Glomerular endothelial cell (primary cell): ENCODE measurements at places on chromosomes 1 and 21. TPM values are rescaled to one million over a fixed set of nuclear protein-coding genes. Genes with fewer than 3 reads are reported as not detected.

GRCh38 chr21:17003763-17004373 is 509.0 kb upstream of the CXADR start:
- no peak for DNase-seq

- DNase-seq: no peak
Measured at GRCh38 chr1:67708606-67709005, 23.6 kb downstream of the GADD45A start.

GRCh38 chr1:85128316-85128715 is 72.5 kb downstream of the SYDE2 start:
- no peak for DNase-seq

- DNase-seq: no peak
Measured at GRCh38 chr1:8472668-8473067, 154.8 kb downstream of the SLC45A1 start.

ERICH3 gene
- total RNA-seq: not detected in 2 replicates

LRRC71 gene
- 0.12 TPM in 1 of 2 replicates, not detected in the other for total RNA-seq

MFSD2A gene
- total RNA-seq: 4.4 and 6.9 TPM in 2 replicates

CD84 gene
- not detected in 2 replicates for total RNA-seq

GRCh38 chr1:160971618-160972056 is 17.0 kb upstream of the ITLN2 start:
- DNase-seq: no peak

DNA sequence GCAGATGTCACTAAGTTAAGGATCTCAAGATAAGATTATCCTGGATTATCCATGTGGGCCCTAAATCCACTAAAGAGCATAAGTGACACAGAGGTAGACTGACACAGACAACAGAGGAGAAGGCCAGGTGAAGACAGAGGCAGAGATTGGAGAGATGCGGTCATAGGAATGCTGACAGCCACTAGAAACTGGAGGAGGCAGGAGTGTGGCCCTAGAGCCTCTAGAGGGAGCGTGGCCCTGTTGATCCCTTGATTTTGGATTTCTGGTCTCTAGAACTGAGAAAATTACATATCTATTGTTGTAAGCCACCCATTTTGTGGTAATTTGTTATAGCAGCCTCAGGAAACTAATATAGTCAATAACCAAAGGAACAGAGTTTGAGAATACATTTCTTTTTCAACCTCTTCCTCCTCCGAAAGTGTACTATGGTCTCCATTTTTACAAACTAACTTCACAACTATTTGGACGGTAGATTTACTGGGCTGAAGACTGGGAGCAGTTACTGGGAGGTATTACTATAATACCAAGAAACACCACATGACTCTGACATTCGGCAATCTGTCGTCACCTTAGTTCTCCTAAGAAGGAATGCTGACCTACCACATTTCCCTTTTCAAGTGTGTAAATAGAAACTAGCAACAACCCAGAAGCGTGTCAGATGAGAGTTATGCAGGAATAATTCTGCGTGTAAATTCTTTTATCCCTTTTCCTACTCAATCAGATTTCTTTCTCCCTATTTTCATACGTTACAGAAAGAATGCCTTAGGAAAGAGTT is 116.0 kb upstream of the ZNHIT6 start:
- no peak for DNase-seq

DNA sequence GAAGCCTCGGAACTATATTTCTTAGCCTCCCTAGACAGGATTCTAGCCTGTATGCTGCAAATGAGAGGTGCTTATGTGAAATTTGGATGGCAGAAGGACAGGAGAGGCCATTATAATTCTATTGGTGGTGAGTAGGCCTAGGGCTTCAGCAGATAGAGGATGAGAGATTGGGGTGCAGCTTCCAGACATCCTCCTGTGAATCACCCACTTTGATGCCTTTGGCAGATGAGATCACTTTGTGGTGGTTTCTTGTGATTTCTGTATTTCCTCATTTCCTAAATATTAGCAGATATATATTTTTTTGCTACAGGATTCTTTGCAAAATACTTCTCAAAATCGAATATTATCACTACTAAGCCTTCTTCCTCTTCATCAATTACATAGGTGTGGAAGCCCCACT is 37.3 kb downstream of the MFSD2A start:
- no peak for DNase-seq

DNA sequence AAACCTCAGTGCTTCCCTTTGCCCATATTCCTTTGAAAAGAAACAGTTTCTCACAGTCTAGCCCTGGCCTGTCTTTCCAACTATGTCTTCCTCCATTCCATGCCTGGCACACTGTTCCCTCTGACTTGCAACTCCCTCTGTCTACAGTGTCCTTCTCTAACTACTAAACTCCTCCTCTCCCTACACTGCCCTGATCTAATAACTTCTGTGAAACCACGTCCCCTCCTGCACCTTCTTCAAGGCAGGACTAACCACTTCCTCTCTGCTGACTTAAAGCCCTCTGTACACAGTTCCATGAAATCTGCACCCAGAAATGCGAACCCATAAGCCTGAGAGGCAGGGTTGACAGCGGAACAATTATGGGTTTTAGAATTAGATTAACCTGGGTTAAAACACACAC is 62.2 kb upstream of the ATP1B1 start:
- DNase-seq: no peak

SERTAD4 gene
- 1.6 and 2.4 TPM in 2 replicates for total RNA-seq

ATP1B1 gene
- total RNA-seq: 72.3 and 128 TPM in 2 replicates

GRCh38 chr1:59453297-59453968 is 156.5 kb downstream of the FGGY start:
- no peak for DNase-seq

GRCh38 chr1:177934927-177935326 is 34.9 kb downstream of the SEC16B start:
- DNase-seq: no peak

DNA sequence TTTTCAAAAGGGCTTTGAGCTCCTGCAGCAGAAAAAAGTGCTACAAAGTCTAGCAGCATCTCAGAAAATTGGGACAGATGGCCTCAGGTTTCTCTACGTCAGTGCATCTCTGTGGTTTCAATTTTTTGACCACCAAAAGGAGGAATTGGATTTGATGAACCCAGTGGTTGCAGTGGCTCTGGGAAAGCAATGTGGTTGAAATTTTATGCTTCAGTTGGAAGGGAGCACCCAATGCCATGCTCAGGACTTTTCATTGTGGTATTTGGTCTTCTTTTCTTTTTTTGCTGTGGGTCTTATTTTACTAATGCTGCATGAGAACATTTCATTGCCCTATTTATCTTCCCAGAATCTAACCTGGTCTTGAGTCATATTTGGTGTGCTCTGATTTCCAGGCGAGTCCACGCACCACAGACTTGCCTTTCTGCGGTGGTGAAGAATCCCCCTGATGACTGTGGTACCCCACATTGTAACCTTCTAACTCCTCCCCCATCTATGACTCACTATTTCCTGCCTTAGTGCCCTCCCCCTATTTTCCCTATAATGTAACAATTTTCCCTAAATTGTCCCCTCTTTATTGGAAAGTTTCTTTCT is 56.7 kb downstream of the S1PR1 start:
- no peak for DNase-seq

DNA sequence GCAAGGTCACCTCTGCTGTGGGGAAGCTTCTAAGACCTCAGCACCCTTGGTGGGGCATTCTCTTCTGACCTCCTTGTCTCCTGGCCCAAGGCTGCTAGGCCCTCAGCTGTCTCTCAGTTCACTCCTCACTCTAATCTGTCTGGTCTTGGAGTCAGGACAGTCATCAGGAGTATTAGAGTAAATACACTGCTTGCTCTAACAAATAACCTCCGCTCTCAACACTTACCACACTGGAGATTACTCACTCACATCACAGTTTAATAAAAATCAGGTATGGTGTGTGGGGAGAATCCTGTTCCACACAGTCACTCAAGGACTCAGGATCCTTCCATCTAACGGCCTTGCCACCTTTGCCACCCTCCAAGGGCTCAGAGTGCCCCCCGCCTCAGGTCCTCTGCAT is 26.6 kb upstream of the TMEM61 start:
- DNase-seq: no peak

DNA sequence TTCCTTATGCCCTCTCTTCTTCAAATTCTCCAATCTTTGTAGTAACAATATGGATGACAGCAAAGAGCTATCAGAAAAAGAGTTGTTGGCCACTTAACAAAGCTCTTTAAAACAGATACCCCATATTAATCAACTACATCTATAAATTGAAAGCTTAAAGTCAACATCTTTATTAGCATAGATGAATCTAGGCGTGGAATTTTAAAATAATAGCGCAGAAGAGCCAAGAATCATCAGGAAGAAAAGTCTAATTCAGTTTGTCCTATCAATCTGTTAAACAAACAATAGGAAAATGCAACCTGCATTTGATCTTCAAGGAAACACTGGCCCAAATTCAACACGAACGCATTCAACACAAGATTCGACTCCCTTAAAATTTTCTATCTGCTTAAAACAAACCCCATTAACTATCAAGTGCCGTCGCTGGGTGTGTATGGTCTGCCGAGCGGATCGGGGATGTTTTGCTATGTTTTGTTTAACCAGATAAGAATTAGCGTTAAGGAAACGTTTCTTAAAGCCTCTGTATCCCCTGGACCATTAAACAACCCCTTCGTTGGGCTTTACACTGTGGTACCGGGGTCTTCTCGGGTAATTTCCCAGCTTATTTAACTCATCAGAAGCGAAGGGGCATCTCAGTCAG is 1.0 kb downstream of the LYST start:
- no peak for DNase-seq

DNA sequence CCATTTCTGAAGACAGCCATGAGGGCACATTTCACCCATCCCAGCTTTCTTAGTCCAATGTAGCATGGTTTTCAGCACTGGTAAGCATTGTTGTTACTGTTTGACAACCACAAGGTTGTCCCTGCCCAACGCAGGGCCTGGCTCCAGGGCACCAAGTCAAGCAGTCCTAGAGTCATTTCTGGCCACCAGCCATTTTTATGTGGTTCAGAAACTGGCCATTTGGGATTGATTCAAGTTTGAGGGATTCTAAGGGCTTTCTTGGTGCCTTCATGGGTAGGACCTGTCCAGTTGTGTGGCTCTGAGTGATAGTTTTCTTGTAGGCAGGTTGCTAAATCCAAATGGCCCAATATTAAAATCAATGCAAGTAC is 535.4 kb upstream of the USP24 start:
- DNase-seq: no peak

GRCh38 chr1:24896596-24897262 is 33.3 kb downstream of the RUNX3 start:
- no peak for DNase-seq

OXCT2 gene
- 1.2 and 2.5 TPM in 2 replicates for total RNA-seq

STRIP1 gene
- 34.8 and 55.7 TPM in 2 replicates for total RNA-seq

- no peak for DNase-seq
Measured at GRCh38 chr1:97157991-97158390, 436.4 kb downstream of the PTBP2 start.
